ENCODE measurements at places on chromosomes 11 and 22.

DNA sequence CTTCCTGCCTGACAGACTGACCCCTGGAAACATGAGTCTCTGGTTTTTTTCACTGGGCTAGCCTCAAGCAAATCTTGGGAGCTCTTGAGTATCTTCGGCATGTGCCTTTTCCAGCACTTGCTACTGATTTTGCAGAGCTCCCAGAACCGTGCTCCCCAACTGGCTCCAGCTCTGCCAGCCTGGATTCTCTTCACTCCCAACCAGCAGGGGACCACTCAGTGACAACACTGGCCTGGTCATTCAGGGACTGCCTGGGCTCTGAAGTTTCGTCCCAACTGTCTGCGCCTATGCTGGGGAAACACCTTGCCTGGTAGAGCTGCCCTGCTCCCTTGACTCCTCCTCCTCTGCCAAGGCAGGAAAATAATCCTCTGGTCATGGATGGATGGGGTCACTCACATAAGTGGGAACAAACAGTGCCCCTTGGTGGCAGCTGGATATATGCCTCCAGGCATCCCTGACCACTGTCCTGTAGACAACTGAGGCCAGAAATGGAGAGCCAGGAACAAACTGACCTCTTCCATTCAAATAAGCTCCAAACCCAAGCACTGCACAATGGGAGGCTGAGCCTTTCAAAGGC lies 30.2 kb downstream of the POLDIP3 start:
- DNase-seq = no peak

GRCh38 chr11:74004046-74004695 lies 4.7 kb downstream of the UCP3 start:
- no peak for DNase-seq

- DNase-seq = peak; percentile 38
These were observed 1.6 kb downstream of the PHF21B start for GRCh38 chr22:45008186-45008681.

DNA sequence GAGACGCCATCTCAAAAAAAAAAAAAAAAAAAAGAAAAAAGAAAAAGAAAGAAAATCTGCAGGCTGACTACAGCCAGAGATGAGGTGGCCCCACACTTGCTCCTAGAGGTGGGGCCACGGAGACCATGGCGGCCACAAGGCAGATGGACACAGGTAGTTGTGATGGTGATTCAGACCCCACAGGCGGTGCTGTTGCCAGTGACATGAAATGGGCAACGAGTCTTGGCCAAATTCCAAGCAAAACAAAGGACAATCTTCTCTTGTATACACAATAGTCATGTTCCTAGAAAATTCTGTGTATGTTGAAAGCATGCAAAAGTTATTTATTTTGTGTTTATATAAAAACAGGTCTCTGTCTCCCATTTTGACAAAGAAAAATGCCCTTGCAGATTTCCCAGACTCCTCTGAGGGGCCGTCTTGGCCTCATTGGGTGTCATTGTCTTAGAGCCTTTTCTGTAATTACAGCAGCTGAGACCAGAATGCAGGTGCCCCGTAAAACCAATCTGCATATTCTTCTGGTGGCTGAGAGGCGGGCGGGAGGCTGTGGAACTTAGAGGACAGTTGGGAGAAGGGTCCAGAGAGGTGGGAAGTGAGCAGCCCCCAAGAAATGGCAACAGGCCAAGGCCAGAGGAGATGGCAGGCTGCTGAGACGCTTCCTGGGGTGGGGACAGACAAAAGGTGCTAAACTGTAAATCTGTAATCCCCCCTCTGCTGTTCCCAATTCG lies 22.5 kb upstream of the DAGLA start:
- DNase-seq = no peak

GRCh38 chr11:27592098-27592780 lies 85.7 kb upstream of the LIN7C start:
- DNase-seq = no peak

GRCh38 chr11:64485074-64485473 lies 105.9 kb upstream of the SLC22A12 start:
- DNase-seq = no peak

GRCh38 chr11:93603225-93604007 lies 58.1 kb upstream of the CEP295 start:
- DNase-seq = no peak

DNA sequence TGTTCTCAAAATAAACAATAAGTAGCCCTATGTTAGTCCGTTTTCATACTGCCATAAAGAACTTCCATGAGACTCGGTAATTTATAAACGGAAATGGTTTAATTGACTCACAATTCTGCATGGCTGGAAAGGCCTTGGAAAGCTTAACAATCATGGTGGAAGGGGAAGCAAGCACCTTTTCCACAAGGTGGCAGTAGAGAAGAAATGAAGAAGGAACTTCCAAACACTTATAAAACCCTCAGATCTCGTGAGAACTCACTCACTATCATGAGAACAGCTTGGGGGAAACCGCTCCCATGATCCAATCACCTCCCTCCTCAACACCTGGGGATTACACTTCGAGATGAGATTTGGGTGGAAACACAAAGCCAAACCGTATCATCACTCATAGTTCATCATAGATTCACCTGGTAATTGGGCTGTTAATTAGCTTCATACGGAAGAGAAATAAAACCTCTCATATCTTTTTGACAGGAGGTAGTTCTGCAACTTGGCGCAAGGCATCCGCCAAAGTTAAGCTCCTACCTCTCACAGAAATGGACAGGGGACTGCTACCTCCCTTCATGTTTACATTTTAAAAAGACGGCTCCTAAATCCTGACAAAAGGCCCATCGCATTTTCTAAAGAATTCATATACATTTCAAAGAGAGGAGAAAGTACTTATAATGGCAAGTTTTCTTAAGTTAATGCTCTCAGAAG lies 49.0 kb downstream of the MUC15 start:
- no peak for DNase-seq

DNA sequence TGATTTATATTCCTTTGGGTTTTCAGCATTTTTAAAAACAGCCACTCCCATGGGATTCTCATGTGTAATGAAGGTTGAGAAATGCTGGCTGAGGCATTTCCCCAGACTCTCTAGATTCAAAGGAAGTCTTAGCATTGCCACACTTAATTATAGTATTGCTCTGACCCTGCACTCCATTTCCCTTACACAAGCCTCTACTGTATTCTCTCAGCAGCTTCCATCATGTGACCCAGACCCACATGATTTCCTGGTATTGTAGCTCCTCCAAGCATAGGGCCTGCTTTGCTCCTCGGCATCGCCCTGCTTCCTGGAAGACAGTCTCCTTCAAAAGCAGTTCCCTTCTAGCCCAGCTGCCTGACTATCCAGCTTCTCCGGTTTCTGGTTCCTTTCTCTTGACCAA lies 261.5 kb downstream of the LARGE1 start:
- DNase-seq = no peak

DNA sequence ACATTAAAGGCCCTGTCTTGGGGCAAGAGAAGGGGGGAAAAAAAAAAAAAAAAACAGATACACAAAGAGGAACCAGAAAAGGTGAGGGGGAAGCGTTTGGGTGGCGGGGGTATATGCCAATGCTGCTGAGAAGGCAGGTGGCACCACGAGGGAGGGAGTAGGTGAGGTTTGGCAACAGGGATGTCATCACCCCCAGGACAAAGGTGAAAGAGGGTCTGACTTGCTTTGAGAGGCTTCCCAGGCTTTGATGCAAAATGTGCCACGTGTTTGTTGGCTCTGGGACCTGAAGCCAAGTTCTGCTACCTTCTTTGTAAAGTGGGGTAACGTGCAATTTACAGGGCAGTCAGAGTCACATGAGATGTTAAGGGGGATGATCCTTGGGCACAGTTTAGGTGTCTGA lies 4.1 kb downstream of the YPEL1 start:
- no peak for DNase-seq

DNA sequence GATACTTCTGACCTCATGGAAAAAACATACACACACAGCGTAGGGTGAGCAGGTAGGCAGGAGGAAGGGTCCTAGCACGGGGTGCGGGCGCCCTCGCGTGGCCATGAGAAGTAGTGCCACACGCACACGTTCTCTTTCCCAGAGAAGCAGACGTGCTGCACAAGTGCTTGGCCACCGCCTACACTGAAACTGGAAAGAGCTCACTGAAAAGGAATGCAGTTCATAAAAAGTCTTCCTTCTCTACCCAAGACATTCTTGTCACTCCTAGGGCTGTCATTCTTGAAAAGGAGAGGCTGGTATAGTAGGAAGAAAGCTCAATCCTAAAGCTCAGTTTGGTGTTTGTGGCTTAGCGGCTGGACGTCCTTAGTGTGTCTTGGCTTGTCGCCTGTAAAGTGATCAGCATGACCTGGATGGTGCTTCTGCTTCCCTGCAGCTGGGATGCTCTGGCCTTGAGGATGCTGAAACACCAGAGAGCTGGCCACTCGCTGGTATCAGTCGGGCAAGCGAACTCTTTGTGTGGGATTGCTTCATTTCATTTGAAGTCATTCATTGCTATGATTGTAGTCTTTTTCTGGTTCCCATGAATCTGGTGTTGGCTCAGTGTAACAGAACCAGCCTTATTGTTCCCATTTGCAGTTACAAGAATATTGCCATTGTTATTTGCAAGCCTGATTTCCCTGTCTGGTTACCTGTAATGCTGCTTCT lies 303.8 kb downstream of the NTM start:
- DNase-seq = peak; percentile 53

- no peak for DNase-seq
These were observed 212.0 kb upstream of the CHORDC1 start for GRCh38 chr11:90434858-90435257.

GRCh38 chr11:93494357-93494756 lies 48.8 kb downstream of the SMCO4 start:
- no peak for DNase-seq

- DNase-seq = no peak
These were observed 43.8 kb downstream of the FBLN1 start for GRCh38 chr22:45546333-45547015.

DNA sequence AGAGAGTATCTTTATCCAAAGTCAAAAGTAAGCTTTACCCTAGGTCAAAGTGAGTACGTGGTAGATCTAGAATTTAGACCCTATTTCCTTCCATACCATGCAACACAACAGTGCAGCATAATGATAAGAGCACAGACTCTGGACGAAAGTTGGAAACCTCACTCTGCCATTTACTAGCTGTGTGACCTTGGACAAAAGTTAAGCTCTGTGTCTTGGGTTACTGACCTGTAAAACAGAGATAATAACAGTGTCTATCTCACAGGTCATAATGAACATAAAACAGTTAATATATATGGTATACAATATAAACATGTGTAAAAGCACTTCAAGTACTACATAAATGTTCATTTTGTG lies 13.6 kb upstream of the CHRNA10 start:
- DNase-seq = no peak

- DNase-seq = no peak
These were observed 161.2 kb downstream of the CTTN start for GRCh38 chr11:70559516-70559915.

DNA sequence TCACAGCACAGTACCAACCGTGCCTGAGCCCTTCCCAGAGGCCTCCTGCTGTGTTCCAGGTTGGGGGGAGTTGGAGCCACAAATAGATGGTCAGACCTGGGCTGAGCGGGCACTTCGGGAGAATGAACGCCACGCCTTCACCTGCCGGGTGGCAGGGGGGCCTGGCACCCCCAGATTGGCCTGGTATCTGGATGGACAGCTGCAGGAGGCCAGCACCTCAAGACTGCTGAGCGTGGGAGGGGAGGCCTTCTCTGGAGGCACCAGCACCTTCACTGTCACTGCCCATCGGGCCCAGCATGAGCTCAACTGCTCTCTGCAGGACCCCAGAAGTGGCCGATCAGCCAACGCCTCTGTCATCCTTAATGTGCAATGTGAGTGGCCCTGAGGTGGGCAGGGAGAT lies 1.1 kb downstream of the TMEM25 start:
- DNase-seq = no peak

- DNase-seq = no peak
These were observed 148.3 kb downstream of the CCDC34 start for GRCh38 chr11:27214713-27215112.

GRCh38 chr11:27213232-27213660 lies 149.8 kb downstream of the CCDC34 start:
- DNase-seq = no peak

- no peak for DNase-seq
These were observed 498.1 kb downstream of the TBC1D22A start for GRCh38 chr22:47260551-47260950.

- no peak for DNase-seq
These were observed 5.4 kb upstream of the POLDIP3 start for GRCh38 chr22:42620084-42620483.

DNA sequence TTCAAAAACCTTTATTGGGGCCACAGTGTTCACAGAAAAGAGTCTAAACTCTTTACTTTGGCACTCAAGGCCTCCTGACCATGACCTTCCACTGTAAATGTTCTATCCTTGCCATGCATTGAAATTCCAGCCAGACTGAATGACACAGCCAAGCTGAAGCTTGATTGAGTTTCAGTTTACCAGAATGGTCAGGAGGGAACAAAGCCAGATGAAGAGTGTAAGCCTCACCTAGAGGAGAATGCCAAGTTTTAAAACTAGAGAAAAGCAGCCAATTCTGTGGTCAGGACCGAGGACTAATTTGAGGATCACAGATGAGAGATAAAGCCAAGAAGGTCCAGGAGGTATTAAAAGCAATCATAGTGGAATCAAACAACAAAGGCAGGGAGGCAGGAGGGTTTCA lies 215.3 kb downstream of the KCNA4 start:
- DNase-seq = no peak

DNA sequence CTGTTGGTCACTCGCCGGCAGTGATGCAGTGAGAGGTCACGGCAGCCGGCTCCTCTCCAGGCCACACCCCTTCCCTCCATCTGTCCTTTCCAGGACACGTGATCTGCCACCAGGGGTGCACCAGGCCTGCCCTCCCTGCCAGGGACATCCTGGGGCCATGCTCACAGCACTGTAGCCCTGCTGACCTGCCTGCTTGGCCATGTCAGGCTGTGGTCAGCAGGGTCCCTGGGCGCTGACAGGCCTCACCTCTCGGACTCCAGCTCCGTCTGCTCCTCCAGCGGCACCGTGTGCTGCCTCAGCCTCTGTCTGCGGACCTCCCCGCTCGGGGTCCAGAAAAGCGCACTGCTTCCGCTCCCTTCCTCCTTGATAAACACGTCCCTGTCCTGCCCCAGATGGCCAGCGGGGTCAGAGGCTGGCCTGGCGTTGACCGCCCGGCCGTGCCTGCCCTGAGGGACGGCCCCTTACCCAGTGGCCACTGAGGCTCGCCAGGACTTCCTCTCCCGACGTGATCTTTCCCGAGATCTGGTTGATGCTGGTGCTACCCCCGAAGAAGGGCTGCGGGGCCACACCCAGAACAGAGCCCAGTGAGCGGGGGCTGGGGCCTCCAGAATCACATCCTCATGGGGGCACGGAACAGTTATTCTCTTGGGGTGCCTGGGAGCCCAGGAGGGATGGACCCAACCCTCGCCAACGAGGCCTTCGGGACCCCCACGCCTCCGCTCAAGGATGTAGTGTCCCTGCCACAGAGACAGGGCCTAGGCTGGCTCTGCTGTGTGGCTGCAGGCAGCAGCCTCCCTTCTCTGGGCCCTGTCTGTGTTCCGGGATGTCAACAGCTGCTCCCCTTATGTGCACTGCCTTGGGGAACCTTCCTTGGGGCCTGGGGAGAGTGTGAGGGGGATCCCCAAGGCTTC lies 36.3 kb upstream of the CARS1 start:
- no peak for DNase-seq
